Astrocyte of the hippocampus (primary cell): ENCODE measurements at places on chromosomes 4 and X.
A peak's percentile ranks its signal among the peaks of the same experiment; 100 is the strongest.

GRCh38 chr4:141356321-141356962 lies 135.7 kb downstream of the ZNF330 start:
- no peak for DNase-seq

DNA sequence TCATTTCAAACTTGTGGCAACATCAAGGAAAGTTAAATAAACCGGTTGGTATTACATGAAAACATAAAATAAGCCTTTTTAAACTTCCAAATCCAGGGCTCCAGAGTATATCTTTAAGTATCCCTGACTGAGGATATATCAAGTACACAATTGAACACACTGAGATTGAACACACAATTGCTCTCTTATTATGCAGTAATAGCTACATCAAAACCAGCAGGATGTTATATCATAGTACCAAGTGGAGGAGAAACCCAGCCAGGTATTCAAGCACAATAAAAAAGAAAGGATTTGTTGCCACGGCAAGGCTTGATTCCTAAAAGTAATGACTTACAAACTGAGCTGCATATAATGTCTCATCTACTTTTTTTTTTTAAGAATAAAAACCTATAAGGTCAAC lies 605.8 kb downstream of the SPOCK3 start:
- DNase-seq = no peak

GRCh38 chr4:179662522-179662921 lies 2220.3 kb upstream of the AGA start:
- peak; percentile 14 for DNase-seq

DNA sequence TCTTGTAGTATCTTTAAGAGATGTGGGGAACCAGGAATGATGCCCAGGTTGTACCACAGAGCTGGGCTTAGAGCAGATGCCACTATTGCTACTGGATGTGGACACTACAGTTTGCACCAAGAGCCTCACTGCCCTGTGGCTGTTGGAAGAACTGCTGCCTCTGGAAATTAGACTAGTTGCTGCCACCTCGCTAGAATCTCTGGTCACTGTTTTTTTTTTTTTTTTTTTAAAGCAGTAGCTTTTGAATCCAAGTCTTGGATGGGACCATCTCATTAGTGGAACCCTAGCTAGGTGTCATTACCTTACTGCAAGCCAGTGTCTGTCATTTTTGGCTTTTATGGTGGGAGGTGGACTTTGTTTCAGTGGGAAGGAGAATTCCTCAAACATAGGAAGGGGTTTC lies 105.5 kb downstream of the ARHGAP10 start:
- DNase-seq = no peak

- DNase-seq = no peak
Measured at GRCh38 chr4:151811403-151811802, 50.6 kb upstream of the GATB start.

- DNase-seq = peak; percentile 69
Measured at GRCh38 chr4:7043284-7044136, at the start of gene TADA2B. Gene TADA2B (plus strand): TSS chr4:7043372. CDS start chr4:7043580, 208 bp downstream.

GRCh38 chrX:9765737-9766097 lies at the start of gene GPR143:
Gene GPR143 (minus strand): TSS chrX:9765847. CDS start chrX:9765817, 30 bp downstream.
- no peak for DNase-seq

DNA sequence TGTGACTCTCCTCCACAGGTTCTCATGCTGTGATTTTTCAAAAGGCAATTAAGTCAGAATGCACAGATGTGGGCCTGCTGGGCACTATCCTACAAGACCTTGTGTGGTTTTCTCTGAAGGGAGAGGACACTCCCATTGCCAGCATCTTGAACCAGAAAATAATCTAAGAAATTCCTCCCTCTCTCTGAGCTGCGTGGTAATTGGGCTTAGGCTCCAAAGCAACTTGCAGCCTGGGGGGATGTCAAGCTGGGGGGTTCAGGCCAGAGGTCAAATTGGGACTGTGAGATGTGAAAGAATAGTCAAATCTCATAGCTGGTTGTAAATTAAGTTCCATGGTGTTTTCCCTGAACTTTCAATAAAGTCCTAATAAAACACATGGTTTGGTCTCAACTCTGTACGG lies 350.6 kb upstream of the SLC7A11 start:
- DNase-seq = no peak

DNA sequence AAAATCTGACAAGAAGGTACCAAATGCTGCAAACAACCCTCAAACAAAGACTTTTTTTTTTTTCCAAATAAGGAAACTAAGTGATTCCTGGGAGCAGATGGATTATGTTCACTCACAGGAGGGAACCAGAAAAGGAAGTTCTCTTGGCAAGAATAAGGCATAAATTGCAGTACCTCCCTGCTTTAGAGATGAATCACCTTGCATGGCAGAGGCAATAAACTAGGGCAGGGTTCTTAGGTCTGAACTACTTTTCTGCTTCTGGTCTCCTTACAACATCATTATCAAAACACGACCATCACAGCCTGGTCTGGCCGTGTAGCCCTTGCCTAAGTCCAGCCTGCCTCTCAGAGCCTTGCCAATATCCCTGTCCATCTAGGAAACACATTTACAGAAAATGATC lies 6.3 kb downstream of the TMEM31 start:
- peak; percentile 69 for DNase-seq

DNA sequence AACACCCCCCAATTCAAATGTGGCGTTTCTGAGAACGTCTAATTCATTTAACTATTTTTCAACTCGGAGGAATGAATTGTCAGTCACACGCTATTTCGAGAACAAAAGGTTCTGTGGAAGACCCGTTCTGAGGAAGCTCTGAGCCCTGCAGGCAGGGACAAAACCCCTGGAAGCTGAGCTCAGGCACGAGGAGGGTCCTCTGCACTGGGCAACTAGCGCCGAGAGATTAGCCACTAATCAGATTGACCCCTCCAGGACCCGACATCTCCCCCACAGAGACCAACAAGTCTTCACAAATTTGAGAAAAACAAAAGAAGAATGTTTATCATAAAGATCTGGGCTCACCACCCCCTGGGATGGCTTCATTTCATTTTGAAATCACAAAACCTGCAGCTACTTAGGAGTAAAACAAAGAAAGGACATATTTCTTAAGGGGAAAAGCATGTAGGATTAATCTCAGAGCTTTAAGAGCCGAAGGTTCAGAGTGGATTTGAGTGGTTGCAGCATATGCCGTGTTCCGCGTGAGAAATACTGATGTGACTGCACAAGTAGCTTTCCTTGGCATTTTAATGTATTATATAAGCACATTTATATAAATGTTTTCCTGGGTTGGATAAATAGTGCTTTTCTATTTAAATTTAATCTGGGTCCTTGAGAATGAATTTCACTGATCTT lies 41.8 kb downstream of the ADRA2C start:
- no peak for DNase-seq

GRCh38 chr4:42642101-42642797 lies 14.7 kb downstream of the ATP8A1 start:
- no peak for DNase-seq

DNA sequence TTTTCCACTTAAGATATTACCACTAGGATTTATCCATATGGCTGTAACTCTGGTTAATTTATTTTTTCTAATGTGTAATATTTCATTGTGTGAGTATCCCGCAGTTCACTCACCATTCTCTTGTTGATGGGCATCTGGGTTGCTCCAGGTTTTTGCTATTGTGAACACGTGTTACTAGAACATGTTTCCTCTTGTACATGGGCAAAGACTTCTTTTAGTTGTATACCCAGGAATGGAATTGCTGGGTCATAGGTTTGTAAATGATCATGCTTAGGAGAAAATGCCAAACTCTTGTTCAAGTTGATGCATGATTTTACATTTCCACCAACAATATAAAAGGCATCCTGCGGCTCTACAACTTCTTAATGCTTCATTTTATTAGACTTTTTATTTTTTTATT lies 26.8 kb downstream of the SYNPO2 start:
- DNase-seq = no peak

DNA sequence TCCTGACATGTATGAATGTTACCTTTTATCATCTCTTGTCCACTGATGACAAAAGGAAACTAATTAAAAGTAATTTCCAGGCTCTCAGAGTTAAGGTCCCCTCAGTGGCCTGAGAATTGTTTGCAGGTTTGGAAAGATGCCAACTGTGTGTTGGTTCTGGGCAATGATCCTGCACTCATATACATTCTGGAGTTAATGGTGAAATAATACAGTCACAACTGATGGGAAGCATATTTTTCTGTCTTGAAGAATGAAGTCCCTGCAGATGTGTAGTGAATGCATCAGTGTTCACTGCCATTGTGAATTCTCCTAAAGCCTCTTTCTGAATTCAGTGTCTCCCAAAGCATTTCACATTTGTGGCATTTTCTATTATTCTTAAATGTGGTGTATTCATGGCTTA lies 238.1 kb upstream of the PPP1R2C start:
- DNase-seq = peak; percentile 0

GRCh38 chr4:173182403-173182802 lies 13.8 kb downstream of the GALNT7 start:
- peak; percentile 79 for DNase-seq

DNA sequence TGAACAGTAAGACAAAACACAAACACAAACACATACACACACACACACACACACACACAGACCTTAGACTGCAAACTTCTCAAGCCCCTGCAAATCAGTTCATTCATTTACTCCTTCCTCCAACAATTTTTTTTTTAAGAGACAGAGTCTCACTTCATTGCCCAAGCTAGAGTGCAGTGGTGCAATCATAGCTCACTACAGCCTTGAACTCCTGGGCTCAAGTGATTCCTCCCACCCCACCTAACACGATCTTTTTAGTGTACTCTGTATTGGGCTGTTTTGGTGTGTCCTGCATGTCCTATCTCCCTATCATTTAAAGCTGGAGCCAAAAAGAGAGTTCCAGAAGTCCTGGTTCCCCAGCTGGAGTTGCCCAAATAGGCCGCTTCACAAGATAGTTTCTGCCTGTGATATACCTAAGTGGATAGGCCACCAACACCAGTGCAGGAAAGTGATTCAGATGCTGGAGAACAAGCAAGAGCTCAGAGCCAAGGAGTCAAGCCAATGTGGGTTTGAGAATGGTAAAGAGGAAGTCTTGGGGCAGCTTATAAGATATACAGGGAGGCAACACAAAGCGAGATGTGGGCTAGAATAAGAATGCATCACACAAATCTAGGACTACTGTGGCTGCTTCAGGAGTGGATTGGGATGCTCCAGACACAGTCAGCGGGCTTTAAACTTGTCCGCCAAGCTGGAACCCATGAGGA lies 85.4 kb upstream of the RAPGEF2 start:
- DNase-seq = no peak

GRCh38 chrX:48508400-48509244 lies at the start of gene PORCN:
Gene PORCN (plus strand): TSS chrX:48508992. CDS start chrX:48509821, 829 bp downstream.
- DNase-seq = peak; percentile 82

DNA sequence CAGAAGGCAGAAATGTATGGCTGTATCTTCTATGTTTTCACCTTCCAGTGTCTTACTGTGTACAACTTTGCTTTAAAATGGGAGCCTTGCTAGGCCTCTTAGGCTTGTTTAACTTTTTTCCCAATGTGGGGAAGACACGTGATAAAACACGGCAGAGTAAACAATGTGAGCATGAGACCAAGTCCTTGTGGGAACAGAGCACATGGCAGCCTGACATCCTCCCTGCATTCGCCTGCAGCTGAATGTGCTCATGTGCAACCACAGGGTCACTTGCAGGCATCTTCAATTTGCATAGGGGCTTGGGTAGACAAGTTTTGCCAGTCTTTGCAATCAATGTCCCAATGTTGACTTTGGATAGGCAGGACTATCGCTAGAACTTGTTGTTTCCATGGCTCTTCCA lies 91.8 kb downstream of the CCNG2 start:
- no peak for DNase-seq

GRCh38 chrX:96436105-96436504 lies 248.5 kb upstream of the DIAPH2 start:
- DNase-seq = peak; percentile 21

GRCh38 chr4:18880871-18881270 lies 859.3 kb upstream of the LCORL start:
- DNase-seq = peak; percentile 11

GRCh38 chrX:132272826-132273225 lies 53.6 kb upstream of the RAP2C start:
- DNase-seq = no peak

DNA sequence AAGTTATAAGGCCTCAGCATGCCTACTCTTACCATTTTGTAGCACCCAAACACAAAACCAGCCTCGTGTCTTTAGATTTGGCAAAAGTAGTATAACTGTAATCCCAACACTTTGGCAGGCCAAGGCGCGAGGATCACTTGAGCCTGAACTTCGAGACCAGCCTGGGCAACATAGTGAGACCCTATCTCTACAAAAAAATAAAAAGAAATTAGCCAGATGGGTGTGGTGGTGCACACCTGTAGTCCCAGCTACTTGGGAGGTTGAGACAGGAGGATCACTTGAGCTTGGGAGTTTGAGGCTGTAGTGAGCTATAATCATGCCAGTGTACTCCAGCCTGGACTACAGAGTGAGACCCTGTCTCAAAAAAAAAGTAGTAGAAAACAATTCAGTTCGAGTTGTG lies 17.6 kb downstream of the SYAP1 start:
- DNase-seq = no peak

DNA sequence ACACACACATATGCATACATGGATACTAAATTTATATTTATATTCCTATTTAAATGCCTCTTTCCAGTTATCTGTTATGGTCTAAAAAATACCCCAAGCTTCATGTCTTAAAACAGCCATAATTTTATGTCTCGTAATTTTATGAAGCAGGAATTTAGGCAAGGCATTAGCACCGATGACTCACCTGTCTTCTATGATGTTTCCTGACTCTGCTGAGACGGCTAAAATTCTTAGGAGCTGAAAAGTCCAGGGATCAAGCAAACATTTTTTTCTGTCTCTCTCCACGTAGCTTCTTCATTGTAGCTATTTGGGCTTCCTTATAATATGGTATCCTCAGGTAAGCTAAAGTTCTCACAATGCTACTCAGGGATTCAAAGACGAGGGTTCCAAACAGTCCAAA lies 930.3 kb downstream of the STIM2 start:
- DNase-seq = peak; percentile 26

- no peak for DNase-seq
Measured at GRCh38 chrX:72107320-72107719, 24.4 kb downstream of the RTL5 start.

DNA sequence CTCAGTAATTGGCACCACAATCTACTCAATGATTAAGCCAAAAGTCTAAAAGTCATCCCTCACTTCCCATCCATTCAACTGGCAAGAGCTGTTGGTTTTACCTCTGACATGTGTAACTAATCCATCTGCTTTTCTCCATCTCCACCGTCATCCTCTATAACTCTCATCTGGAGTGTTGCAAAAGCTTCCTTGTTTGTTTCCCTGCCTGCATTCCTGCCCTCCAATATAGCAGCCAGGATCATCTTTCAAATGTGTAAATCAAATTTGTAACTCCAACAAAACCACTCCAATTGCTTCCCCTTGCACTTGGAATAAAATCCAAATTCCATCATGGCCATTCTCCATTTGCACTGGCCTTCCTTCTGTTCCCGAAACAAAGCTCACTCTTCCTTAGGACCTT lies 4.3 kb upstream of the PLAC8 start:
- no peak for DNase-seq

- DNase-seq = peak; percentile 14
Measured at GRCh38 chr4:74536557-74536956, 91.6 kb downstream of the AREG start.

DNA sequence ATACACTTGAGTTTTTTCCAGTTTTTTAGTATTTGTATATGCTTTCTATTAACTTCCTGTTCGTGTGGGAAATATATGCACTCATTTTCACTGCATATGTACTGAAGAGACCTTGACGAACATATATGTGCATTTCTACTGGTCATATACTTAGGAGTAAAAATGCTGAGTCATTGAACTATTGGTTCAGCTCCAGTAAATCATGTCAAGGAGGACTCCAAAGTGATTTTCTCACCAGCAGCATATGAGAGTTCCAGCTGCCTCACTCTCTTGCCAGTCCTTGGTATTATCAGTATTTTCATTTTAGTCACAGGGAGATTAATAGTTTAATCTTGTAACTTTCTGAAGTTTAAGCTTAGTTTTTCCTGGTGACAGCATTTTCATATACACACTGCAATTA lies 2750.2 kb downstream of the ARAP2 start:
- no peak for DNase-seq
